ENCODE measurements at places on chromosomes 7 and 10. TPM values are rescaled to one million over a fixed set of nuclear protein-coding genes. Genes with fewer than 3 reads are reported as not detected.
A peak's percentile ranks its signal among the peaks of the same experiment; 100 is the strongest.

The FAM131B gene
- 5.4 TPM for total RNA-seq

DNA sequence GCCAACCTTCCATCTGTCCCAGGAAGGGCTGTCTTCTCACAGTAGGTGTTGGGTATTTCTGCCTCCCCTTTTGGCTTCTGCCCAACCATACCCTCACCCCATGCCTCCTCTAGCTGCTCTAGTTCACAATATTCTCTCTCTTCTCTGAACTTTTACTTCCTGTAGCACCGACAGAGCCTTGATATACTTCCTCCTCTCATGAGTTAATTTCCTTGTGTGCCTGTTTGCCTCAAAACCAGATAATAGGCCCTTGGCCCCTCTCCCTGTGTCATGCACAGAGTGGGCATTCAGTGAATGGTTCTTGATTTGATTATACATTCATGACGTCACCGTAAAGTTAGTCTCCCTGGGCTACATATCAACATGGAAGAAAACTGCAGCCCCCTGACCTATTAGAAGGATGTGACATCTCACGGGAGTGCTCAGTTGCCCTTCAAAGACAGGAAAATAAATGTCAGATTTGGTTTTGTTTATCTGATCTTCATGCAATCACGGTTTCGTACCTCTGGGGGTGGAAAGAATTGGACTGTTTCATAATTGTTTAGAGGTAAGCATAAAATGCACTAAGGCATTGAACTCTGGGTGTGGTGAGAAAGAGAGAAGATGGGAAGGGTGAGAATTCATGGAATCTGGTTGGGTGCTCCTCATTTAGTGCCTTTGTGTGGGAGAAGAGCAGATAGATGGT lies 127.7 kb downstream of the ITIH5 start:
- DNase-seq: no peak
- H3K27ac ChIP-seq: no peak overlapping the region
- no peaks in the 10 kb centered on the region for H3K27me3 ChIP-seq
- peaks cover 29% of the 10 kb centered on the region for H3K4me1 ChIP-seq
- no peak overlapping the region for H3K4me3 ChIP-seq
- no peaks in the 10 kb centered on the region for H3K36me3 ChIP-seq

DNA sequence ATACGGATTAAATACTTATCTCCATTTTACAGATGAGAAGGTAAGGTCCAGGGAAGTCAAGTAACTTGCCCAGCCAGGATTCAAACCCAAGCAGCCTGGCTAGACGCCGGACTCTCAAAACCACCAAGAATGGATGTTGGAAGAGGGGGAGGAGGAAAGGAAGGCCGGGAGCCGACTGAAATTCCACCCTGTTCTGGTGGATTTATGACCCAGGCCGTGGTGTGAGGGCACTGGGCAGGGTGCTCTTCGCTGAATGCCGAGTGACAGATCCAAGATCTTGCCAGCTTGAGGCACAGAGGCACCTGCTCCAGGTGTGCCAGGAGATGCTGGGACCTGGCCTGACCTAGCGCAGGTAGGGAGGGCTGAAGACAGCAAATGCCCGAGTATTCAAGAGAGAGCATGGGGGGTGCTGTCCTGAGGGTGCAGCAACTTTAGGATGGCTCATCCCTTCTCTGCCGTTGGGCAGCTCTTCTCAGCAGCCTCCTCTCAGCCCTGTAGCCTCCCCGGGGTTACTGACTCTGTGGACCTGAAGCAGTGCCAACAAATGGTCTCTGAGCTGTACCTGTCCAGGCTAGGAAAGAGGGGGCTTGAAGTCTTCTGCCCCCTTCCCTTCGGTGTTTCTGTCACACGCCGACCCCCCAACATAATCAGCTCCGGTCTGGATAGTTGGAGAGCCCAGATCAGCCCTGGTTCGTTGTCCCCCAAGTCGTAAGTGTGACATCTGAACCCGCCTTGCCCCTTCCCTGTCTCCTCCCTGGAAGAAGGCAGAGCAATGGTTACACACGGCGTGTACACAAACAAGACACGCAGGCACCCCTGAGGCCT lies 713 bp downstream of the LOXL4 start:
- H3K27ac ChIP-seq: no peak overlapping the region
- peaks cover 5% of the 10 kb centered on the region for H3K4me1 ChIP-seq
- DNase-seq: no peak
- no peaks in the 10 kb centered on the region for H3K36me3 ChIP-seq
- no peaks in the 10 kb centered on the region for H3K27me3 ChIP-seq

DNA sequence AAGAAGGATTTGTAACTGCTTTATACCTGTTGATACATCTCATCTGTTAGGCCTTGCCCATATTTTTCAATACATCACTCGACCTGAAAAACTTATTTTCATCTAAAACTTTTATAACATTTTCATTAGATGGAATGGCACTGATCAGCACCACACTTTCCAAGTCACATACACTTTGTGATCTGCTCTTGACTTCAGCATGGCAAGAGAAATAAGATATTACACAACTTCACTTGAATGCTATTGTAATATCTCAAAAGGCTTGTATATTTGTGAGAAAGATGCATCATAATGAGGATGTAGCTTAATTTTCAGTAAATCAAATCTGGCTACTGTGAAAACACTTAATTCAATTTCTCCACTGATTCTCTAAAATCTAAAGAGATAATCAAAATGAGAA lies 126.2 kb downstream of the MICU1 start:
- H3K27me3 ChIP-seq: no peaks in the 10 kb centered on the region
- H3K27ac ChIP-seq: no peak overlapping the region
- no peaks in the 10 kb centered on the region for H3K36me3 ChIP-seq

DNA sequence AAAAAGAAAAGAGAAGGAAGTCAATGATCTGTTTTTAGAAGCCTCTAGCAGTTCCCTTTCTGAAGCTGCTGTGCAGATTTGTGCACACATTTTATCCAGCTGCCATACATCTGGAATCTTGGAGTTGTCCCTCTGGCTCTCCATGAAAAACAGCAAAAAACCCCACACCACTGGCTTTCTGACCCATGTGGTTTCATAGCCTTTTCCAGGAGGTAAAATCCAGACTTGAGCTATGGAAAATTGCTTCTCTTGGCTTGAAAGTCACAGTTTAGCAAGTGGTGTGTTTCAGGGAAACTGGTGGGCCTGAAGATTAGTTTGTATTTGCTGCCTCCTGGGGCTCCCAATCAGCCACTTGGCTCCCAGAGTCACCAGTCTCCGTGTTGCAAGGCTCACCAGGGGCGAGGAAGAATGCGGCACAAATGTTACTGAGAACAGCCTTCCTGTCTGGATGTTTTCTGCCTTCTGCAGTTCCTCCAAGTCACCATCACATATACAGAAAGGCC lies 50.1 kb upstream of the ADRB1 start:
- H3K27ac ChIP-seq: no peak overlapping the region
- no peaks in the 10 kb centered on the region for H3K27me3 ChIP-seq
- peak; percentile 59 for DNase-seq
- H3K36me3 ChIP-seq: no peaks in the 10 kb centered on the region
- H3K4me1 ChIP-seq: no peaks in the 10 kb centered on the region

DNA sequence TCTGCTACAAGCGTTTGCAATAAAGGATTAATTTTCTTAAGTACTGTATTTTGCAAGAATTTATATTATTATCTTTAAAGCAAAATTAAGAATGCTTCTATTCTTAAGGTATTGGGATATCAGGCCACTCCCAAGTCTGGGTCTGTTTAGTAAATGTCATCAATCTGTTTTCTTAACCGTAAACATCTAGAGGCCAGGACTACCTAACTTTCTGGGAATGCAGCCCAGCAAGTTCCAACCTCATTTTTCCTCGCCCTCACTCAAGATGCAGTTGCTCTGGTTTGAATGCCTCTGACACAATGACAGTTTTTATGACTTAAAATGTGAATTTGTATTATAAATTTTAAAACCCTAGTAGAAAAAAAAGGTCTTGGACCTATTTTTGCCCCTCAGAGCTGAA lies 143.5 kb downstream of the INHBA start:
- DNase-seq: no peak
- no peak overlapping the region for H3K27ac ChIP-seq
- no peaks in the 10 kb centered on the region for H3K27me3 ChIP-seq
- H3K36me3 ChIP-seq: no peaks in the 10 kb centered on the region
- peaks cover 3% of the 10 kb centered on the region for H3K4me1 ChIP-seq

The SPAM1 gene
- total RNA-seq: 0.67 TPM

The DKK1 gene
- 28.9 TPM for total RNA-seq

The ZNF33B gene
- 17.1 TPM for total RNA-seq

DNA sequence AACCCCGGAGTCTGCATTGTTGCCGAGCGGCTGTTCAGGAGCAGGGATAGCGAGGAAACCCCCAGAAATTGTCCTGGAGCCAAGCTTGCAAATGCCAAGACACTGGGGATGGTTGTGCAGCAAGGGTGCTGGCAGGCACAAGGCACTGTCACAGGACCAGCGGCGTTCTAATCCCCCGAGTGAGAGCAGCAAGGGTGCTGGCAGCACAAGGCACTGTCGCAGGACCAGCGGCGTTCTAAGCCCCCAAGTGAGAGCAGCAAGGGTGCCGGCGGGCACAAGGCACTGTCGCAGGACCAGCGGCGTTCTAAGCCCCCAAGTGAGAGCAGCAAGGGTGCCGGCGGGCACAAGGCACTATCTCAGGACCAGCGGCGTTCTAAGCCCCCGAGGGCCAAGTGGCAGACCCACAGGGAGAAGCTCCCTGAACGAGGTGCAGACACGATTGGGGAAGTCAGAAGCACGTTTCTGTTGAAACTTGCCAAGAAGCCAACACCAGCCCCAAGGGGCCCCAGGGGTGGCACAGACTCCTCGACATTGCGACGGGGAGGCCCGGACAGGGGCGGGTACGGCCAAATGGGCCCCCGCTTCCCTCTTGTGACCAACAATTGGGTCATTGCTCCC lies 40.4 kb upstream of the INPP5A start:
- no peaks in the 10 kb centered on the region for H3K4me1 ChIP-seq
- no peak overlapping the region for H3K4me3 ChIP-seq
- peaks cover 10% of the 10 kb centered on the region for H3K27me3 ChIP-seq
- no peaks in the 10 kb centered on the region for H3K36me3 ChIP-seq

GRCh38 chr7:29599026-29599425 lies 35.4 kb downstream of the PRR15 start:
- H3K36me3 ChIP-seq: no peaks in the 10 kb centered on the region
- no peak overlapping the region for H3K27ac ChIP-seq
- H3K4me1 ChIP-seq: peaks cover 10% of the 10 kb centered on the region

DNA sequence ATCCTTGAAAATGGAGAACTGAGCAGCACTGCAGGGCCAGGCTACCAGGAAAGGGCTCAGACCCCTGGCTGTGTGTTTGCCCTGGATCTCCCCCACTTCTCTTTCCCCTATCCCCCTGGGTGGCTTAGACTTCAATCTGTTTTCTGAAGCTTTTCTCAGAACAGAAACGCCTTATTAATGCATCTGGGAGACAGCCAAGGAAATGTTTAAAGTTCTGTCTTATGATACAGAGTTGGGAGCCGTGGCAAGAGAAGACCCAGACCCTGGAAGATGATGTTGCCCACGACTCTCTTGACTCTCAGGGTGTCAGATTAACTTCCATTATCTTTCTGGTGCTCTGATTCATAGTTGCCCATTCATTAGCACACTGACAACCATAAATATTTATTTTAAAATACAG lies 107.1 kb downstream of the EBLN1 start:
- H3K36me3 ChIP-seq: no peaks in the 10 kb centered on the region
- H3K27ac ChIP-seq: no peak overlapping the region
- H3K27me3 ChIP-seq: no peaks in the 10 kb centered on the region

The GCK gene
- total RNA-seq: 0.29 TPM

The CD36 gene
- 0.29 TPM for total RNA-seq

DNA sequence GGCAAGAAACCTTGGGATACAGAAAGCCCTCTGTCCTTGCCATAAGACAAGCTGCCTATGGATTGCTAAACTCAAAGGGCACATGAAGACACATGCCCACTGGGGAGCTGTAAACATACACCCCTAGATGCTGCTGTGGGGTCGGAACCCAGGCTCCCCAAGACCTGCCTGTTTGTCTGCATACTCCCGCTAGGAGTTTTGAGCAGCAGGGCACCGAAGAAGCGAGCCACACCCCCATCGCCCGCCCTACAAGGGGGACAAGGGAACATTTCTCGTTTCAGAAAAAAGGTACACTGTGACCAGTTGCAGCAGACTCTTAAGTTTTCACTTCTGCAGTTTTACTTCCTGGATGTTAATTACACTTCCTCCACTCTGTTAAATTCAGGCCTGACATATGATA lies 680.2 kb upstream of the GHITM start:
- no peaks in the 10 kb centered on the region for H3K36me3 ChIP-seq
- H3K4me1 ChIP-seq: no peaks in the 10 kb centered on the region
- no peaks in the 10 kb centered on the region for H3K27me3 ChIP-seq
- no peak for DNase-seq

DNA sequence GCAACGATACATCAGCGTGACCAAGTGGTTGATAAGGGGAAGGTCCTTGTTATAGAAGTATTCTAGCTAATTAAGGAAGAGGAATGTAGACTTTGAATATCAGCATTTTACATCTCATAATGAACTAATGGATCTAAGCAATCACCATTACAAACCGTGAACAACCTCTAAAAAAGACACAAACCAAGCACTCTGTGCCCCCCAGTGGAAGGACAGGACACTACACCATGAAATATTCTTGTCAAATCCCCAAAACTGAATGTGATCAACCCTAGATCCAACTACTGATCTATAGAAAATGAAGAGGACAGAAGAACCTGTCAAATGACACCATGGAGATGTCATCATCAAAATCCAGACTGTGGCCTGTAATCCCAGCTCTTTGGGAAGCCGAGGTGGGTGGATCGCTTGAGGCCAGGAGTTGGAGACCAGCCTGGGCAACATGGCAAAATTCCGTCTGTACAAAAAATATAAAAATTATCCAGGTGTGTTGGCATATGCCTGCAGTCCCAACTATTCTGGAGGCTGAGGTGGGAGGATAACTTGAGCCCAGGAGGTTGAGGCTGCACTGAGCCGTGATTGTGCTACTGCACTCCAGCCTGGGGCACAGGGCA lies 111.3 kb upstream of the CARD11 start:
- H3K4me1 ChIP-seq: no peaks in the 10 kb centered on the region
- no peaks in the 10 kb centered on the region for H3K27me3 ChIP-seq
- DNase-seq: peak; percentile 78
- no peak overlapping the region for H3K27ac ChIP-seq

GRCh38 chr7:96418581-96418980 lies 96.7 kb upstream of the SLC25A13 start:
- H3K4me1 ChIP-seq: peaks cover 6% of the 10 kb centered on the region
- no peaks in the 10 kb centered on the region for H3K36me3 ChIP-seq
- no peak overlapping the region for H3K27ac ChIP-seq
- no peak overlapping the region for H3K4me3 ChIP-seq
- no peaks in the 10 kb centered on the region for H3K27me3 ChIP-seq

DNA sequence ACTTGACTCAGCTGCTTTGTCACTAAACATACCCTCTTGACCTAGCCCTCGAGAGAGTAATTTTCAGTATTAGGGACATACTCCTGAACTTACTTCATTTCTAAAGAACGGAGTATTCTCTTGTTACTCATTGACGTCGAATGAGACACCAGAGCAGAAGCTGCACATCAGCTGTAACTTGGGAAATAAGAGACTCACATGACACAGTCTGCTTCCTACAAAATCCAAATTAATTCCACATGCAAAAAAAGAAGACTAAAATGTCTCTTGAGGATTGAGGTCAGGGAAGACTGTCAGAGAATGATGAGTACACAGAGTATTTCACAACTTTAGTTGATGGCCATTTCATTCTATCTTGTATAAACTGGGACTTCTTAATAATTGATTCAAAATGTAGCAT lies 114.7 kb upstream of the EGFR start:
- H3K4me3 ChIP-seq: no peak overlapping the region
- no peaks in the 10 kb centered on the region for H3K27me3 ChIP-seq
- DNase-seq: no peak
- H3K36me3 ChIP-seq: no peaks in the 10 kb centered on the region
- no peak overlapping the region for H3K27ac ChIP-seq
- no peaks in the 10 kb centered on the region for H3K4me1 ChIP-seq

Measured in endodermal cell (in vitro differentiated cells).